GM03348 (cell line): ENCODE measurements at places on chromosomes 5 and 9.

DNA sequence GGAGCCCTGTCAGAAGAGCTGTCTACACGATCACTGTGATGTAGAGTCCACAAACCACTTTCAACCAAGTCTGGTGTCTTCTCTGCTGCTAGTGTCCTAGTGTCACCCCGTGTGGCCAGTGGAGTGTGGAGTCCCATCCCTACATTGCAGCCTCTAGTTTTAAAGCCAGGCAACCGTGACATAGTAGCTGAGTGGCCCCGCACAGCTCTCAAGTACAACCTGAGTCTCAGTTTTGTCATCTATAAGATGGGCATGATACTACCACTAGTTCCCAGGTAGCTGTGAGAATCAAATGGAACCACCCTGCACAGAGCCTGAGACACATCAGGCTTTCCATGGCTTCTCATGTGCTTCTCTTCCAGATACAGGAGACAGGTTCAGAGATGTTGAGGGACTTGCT is 43.2 kb upstream of the AKNA start:
- no peak for DNase-seq

DNA sequence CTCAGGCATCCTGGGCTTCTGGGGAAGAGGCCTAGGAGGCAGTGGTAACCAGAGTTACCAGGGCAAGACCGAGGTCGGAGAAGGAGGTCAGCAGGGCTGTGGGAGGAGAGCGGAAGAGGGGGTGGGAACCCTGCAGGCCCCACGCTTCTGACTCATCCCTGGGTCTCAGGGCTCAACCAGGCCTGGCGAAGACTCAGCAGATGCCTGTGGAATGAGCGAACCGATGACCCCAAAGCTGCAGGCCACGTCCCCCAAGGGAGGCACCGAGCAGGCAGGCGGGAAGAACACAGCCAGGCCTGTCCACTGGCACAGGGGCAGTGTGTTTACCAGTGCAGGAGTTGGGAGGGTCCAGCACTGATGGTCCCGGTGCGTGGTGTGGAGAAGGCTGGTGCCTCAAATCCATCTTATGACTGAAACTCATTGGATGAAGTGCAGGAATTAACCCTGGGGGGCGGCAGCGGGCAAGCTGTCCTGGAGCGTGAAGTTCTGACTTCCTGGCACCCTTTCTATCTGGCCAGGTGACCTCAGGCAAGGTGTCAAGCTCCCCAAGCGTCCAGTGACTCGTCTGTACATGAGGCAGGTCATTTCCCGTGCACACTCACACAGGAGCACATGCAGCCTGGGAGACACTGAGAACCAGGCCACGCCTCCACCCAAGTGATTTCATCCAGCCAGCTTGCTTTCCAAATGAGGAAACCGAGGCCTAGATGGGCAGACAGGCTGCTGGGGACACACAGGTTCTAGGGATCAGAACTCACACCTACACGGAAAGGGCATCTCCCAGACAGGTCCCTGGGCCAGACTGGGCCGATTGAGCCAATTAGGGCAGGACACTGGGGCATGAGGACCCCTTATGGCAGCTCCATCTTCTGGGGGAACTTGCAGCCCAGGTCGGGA is 69.1 kb downstream of the ADAMTS2 start:
- DNase-seq = peak; percentile 97

DNA sequence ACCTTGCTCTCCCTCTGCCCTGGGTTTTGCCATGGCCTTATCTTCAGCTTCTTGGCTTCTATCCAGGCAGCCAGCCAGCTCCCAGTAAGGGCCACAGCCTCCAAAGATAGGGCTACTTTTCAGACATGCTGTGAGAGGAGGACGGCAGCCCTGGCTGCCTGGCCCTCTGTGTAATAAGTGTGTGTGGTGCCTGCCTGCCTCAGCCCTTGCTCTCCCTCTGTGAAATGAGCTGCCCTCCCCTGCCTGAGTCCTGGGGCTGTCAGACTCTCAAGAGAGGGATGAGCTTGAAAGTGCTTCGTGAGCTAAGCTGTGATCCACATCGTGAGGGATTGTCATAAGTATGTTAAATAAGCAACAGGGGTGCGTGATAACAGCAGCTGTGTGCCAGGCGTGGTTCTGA is 8.1 kb downstream of the NDST1 start:
- peak; percentile 56 for DNase-seq

GRCh38 chr9:114406441-114406840 is 18.7 kb upstream of the AKNA start:
- no peak for DNase-seq

DNA sequence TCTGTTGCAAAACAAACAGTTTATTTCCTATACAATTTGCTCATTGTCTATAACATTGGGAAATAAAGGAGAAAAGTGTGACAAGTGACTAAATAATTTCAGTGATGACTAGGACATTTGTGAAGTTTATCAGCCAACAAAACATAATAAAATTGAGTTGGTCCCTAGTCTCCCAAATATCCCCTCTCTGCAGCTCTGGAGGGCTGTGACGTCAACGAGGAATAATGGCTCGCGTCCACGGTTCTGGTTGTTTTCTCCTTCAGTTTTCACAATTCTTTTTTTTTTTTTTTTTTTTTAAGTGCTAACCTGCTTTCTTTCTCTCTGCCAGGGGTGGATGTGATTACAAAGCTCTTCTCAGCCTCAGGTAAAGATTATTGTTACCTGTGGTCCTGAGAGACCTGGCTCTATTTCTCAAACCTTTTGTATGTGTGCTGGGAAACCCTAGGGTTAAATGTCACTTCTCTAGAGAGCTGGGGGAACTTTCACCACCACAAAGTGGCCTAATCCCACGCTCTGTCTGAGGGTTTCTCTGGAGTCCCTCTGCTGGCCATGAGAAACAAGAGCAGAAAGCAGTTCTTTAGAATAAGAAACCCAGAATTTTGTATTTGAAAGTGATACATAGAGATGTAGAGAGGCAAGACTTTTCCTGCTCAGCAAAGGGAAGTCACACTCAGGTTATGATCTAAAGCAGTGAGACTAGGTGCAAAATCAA is 36.2 kb upstream of the ANKRD55 start:
- DNase-seq = peak; percentile 69

GRCh38 chr9:33818847-33819500 is 2.0 kb downstream of the UBE2R2 start:
- peak; percentile 64 for DNase-seq

- DNase-seq = no peak
These were observed 69.6 kb upstream of the FER start for GRCh38 chr5:108678091-108678490.

DNA sequence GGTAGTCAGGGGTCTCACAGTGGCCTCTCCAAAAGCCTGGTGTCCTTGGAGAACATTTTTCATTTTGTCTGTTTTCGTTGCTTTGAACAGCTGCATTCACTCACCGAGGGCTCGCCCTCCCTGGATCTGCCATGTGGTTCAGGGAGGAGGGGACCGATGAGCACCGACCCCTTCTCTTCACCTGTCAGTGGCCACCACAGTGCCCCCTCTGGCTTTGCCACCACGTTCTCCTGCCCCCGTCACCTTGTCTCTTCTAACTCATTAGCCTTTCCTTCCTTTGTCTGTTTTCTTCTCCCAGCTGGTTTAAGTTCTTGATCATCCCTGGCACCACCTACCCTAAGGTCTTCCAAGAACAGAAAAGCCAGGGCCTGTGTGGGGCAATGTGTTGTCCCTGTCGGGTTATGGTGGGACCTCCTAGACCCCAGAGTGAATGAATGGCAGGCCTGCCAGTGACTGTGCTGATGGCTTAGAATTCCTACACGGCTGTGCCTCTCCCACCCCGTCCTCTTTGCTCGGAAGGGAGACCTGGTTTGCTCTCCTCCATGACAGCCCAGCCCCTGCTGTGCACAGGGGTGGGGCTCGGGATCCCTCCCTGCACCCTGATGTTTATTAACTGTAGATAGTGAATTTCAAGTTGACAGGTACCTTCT is 90.0 kb downstream of the ANKRD33B start:
- DNase-seq = no peak

DNA sequence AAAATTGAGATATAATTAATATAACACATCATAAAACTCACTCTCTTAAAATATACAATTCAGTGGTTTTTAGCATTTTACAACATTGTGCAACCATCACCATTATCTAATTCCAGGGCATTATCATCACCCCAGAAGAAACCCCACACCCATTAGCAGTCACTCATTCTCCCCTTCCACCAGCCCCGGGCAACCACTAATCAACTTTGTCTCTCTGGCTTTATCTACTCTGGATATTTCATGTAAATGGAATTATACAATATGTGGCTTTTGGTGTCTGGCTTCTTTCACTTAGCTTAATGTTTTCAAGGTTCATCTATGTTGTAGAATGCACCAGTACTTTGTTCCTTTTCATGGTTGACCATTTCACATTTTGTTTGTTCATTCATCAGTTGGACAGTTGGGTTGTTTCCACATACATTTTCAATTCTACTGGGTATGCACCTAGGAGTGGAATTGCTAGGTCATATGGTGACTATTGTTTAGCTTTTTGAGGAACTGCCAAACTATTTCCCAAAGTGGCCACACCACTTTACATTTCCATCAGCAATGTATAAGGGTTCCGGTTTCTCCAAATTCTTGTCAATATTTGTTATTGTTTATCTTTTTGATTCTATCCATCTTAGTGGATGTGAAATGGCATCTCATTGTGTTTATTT is 62.4 kb downstream of the MARCHF3 start:
- no peak for DNase-seq

DNA sequence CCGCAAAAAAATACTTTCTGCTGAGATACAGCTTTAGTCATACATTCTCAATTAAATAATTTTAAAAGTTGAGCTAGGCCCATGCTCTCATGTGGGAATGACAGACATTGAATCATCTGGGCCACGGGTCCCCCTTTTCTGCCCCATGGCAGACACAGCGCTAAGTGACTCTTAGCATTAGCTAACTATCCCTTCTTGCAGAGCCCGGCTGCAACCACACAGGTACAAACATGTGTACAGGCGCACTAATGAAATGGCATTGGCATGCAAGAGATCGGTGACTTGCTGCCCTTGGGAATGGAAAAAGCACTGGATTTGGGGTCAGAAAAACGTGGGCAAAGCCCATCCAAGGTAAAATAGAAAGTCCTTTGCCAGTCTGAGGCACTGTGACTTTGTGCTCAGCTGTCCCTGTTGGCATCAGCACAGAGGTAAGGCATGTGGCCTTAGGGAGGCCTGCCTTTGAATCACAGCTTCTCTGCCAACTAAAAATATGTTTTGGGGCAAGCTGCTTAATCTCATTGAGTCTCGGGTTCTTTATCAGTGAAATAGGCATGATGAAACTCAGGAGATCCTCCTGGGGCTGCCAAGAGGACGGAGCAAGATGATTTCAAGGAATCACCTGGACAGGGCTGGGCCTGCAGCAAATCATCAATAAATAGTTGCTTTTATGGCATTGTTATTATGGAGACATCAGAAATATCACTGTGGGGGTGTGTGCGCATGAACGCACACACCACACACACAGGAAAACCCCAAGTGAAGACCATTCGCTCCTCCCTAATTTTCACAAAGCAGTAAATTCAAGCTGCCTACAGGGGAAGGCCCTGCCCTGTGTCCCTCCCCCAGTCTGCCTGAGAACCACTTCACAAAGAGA is 54.2 kb downstream of the WHRN start:
- DNase-seq = no peak

- no peak for DNase-seq
These were observed 71.0 kb upstream of the ICE1 start for GRCh38 chr5:5351288-5351979.

GRCh38 chr5:180026320-180026719 is 45.2 kb downstream of the RNF130 start:
- DNase-seq = no peak

DNA sequence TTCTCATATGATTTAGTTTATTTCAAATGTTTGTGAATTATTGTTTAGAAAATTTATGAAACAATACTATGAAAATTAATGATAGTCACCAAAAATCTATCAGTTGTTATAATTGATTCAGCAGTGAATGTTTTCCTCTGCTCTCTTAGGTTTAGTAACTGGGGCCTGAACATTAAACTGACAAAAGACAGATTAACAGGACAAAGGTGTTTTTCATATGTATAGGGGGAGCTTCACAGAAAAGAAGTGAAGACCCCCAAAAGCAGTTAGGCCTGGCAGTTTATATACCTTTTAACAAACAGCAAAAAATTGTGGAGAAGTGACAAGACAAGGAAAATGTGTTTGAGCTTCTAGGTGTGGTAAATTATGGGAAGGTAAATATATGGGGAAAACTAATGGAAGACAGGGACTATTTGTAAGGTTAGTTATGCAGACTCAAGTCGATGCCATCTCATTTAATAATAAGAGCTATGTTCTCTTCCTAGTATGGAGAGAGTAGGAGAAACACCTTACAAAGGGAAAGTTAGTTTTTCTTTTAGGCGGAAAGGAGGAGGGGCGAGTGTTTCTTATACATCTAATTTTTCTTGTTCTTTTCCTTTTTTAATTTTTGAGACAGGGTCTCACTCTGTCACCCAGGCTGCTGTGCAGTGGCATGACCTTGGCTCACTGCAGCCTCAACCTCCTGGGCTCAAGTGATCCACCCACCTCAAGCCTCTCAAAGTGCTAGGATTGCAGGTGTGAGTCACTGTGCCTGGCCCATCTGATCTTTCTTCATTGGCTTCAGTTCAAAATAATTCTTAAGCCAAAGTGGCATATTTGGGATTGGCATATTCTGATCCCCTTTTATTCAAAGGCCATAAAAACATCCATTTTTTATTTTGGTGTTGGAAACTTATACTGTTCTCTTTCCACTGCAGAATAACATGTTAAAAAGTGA is 77.8 kb downstream of the C9orf153 start:
- no peak for DNase-seq

DNA sequence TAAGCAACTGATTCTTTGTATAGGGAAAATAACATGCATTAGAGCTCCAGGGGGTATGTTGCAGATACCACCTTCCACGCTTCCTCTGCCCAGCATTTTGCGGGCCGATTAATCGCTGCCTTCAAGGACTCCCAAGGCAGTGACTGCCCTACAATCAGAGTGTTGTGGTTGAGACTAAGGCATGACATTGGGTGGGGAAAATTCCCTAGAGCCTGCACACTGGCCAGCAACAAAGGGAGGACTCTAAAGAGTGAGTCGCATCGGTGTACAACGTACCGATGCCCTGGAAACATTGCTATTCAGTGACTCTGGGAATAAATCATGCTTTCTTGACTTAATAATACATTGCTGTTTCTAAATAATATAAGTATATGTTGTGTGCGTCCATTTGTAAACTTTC is 119.7 kb downstream of the ZNF462 start:
- no peak for DNase-seq

DNA sequence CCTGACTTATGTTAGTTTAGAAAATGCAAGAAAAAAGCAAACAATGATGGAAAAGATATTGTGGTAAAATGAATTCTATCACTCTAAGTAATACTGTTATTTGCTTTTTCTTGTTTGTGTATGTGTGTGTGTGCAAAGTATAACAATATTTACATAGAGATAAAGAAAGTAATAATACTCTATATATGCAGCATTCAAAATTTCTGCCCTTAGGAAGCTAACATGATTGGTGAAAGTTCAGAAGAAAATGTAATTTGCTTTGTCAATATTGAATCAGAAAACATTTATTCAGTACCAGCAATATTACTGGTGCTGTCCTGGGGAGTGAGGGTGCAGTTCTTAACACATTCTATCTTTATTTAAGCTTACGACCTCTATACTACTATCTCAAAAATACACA is 12.9 kb upstream of the PRDM9 start:
- DNase-seq = no peak

GRCh38 chr9:7461791-7462190 is 337.8 kb downstream of the DMAC1 start:
- no peak for DNase-seq

GRCh38 chr5:179901915-179902762 is 5.6 kb downstream of the TBC1D9B start:
- DNase-seq = no peak

- peak; percentile 42 for DNase-seq
These were observed 23.0 kb downstream of the EPB41L4B start for GRCh38 chr9:109297899-109298298.

GRCh38 chr9:69895659-69896058 is 75.0 kb downstream of the CFAP95 start:
- no peak for DNase-seq
